Body of pancreas (tissue), 4 donors: ENCODE measurements at places on chromosomes 11 and 22. TPM values are rescaled to one million over a fixed set of nuclear protein-coding genes. Genes with fewer than 3 reads are reported as not detected.

The PGA5 gene
- not detected for total RNA-seq

The DTX4 gene
- 9.6 TPM for total RNA-seq

- no peak overlapping the region for H3K4me3 ChIP-seq
- H3K27me3 ChIP-seq: no peaks in the 10 kb centered on the region
- no peak overlapping the region for H3K27ac ChIP-seq
Measured at GRCh38 chr22:37990301-37990700, 5.9 kb upstream of the SOX10 start.

The SNAP29 gene
- total RNA-seq: 7.6 TPM

The CCDC73 gene
- total RNA-seq: 0.26 TPM

The INPP5J gene
- 17.8 TPM for total RNA-seq

- H3K27me3 ChIP-seq: no peaks in the 10 kb centered on the region
- no peak overlapping the region for H3K27ac ChIP-seq
- no peaks in the 10 kb centered on the region for H3K4me1 ChIP-seq
- H3K4me3 ChIP-seq: no peak overlapping the region
Measured at GRCh38 chr11:87255589-87255988, 217.9 kb downstream of the TMEM135 start.
